ENCODE measurements at places on chromosomes 5 and 9.

GRCh38 chr5:78287833-78288232, 6.7 kb downstream of the AP3B1 start:
- no peak for DNase-seq

DNA sequence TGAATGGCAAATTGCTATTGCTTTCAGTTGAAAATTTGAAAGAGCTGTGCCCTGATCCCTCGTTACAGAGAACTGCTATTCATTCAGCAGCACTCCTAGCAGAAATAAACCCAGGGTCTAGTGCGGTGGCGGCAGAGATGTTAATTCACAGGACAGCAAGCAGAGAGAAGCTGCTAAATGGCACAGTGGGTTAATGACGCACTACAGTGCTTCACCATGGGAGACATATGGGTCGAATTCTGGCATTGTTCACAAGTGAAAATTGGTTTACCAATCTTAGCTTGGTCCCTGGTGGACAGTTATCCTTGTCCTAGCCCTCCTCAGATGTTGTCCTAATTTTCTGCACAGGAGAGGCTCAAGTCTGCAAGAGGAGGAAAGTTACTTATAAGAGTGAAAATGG, 807.4 kb downstream of the TLE1 start:
- DNase-seq: no peak

DNA sequence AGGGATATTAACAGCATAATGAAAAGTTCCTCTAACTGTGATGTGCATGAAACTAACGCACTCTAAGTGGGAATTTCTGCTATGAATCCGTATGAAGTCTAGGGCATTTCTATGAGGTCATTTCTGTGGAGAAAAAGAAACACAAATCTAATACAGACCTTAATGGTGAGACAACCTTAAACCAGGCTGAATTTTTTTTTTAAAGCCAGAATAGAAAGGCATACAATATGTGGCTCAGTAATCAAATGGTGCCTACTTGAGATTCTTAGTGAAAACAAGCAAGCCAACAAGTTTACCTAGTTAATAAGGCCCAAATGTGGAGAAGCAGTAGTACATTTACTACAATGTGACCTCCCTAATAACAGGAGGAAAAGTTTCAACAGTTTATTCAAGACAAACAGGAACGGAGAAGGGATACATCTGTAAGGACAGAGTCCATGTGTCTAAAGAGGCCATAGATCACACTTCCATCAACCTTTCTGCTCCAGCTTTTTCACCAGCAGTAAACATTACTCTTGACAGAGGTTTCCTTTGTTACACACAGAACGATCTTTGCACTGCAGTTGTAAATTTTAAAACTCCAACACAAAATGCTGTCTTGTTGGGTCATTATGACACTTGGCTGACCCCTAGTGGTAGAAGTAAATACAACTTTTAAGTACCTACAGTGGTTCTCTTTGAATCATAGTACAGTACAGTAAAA, 26.2 kb downstream of the CARNMT1 start:
- DNase-seq: peak; percentile 81

GRCh38 chr9:99635032-99635431, 186.7 kb upstream of the NR4A3 start:
- no peak for DNase-seq

DNA sequence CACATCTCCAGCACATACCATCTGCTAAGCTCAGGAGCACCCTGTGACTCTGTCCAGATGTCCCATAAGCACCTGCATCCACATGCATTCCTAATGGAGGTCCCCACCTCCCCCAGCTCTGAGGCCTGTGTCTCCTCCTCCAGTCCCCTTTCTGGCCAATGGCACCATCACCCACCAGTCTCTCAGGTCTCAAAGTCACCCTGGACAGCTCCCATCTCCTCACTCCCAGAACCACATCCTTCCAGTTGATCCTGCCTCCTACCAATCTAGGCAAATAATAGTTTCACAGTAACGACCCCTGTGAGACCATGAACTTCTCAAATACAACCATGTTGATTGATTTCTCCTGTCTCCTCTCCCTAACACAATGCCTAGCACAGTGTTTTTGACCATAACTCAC, 40.1 kb downstream of the GGTA1 start:
- DNase-seq: no peak

Data from NCI-H510A treated with DMSO at 0.1 percent for 48 hours (cell line).